ENCODE measurements at places on chromosomes 13 and 19. TPM values are rescaled to one million over a fixed set of nuclear protein-coding genes. Genes with fewer than 3 reads are reported as not detected.

Gene PGPEP1
- 23.8 TPM for polyA plus RNA-seq

DNA sequence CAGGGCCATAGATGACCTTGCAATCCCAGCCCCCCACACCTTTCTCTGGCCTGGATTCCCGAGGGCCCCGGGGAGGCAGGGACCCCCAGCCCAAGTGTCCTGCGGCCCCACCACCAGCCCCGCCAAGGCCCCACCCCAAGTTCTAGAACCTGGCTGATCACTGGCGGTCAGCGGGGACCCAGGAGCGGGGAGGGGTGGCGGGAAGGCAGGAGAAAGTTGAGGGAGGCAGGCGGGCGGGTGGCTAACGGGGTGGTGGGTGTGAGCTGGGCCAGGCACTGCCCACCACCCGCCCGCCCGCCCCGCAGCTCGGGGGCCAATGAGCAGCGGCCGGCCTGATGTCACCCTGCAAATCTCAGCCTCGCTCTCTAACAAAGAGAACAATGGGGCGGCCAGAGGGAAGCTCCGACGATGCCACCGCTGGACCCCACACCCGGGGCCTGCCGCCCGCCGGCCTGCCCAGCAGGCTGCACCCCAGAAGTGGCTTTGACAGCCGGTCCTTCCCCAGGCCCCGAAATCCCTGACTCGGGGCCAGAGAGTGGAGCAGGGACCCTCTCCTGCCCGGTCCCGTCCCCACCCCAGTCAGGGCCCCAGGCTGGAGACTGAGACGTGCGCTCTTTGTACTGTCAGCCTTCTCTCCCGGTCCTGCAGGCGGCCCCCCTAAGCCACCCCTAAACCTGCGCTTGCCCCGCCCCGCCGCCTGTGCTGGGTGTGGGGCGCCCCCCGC, 1.6 kb downstream of the MEX3D start:
- peak; percentile 75 for DNase-seq

GRCh38 chr19:38617283-38617763, 430 bp downstream of the MAP4K1 start:
- no peak for DNase-seq

DNA sequence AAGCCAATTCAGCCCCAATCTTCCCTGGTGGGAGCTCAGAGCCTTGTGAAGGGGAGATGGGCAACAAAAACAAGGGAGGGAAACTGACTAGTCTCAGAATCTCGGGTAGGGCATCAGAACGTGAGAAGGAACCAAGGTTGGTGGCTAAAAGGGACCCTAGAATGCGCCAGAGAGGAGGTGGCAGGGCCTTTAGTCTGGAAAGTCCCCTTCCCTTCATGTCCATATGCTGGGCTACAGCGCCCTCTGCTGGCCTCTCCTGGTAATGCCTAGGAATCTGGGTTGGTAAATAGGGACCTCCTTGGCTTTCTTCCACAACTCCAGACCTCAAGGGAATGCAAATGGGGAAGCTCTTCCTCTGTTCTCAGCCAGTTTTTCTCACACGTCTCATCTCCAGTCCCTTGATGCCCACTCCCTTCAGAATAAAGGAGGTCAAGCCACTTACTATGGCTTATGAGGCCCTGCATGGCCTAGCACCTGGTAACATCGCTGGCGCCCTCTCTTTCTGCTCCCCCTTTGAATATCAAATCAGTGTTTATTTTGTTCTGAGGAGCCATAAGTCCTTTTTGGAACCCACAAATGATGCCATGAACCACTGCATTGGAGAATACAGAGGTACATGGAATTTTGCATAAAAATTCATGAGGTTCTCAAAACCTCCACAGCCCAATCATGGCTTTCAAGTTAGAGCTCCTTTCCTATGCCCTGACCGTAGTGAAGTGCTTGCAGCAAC, 1.4 kb upstream of the CCDC97 start:
- peak; percentile 83 for DNase-seq

DNA sequence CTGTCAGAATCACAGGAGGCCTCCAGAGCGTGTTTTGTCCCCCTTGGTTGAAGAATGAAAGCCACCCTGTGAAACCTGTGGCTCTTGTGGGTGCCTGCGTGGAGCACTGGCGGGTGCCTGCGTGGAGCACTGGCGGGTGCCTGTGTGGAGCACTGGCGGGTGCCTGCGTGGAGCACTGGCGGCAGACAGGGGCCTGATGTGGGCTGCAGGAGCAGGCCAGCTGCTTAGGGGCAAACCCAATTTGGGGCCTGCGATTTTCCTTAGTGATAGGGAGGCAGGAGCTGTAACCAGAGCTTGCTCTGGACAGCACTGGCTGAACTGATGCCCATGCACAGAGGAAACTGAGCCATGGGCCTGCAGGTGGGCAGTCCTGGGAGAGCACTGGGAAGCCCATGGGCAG, 24.3 kb downstream of the ARHGEF7 start:
- DNase-seq = no peak

Gene ZNF773
- 11.4 TPM for polyA plus RNA-seq

Gene GJB2
- polyA plus RNA-seq = 5.6 TPM

DNA sequence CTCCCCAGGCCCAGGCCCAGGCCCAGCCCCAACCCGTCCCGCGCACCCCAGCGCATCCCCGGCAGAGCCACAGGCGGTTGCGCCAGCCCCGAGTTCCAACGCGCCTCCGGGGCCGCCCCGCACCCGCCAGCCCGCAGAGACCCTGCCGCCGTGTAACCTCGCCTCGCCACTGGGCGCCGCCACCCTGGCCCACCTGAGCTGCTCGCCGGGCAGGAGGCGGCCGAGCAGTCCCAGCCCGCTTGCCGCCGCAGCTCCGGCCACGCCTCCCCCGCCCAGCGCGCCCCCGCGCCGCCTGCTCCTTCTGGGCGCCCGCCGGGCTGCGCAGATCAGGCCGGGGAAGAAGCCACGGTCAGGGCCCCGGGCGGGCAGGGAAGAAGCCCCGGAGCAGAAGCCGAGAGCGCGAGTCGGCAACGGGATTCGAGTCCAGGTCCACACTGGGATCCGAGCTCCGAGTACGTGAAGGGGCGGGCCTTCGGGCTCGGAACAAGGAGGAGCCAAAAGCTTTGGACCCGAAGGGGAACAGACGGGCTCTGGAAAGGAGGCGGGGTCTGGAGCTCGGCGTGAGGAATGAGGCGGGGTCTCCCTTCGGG, at the start of gene MBOAT7:
MBOAT7 (minus strand) TSS at position 436 of the 590 bp plus-strand sequence. CDS start 1,072 bp downstream, outside the sequence.
- DNase-seq = no peak

GRCh38 chr19:31113293-31113692, 235.9 kb downstream of the TSHZ3 start:
- DNase-seq = no peak

Gene ADPRHL1
- polyA plus RNA-seq = 4.1 TPM

GRCh38 chr19:6925386-6925785, 38.0 kb downstream of the ADGRE1 start:
- no peak for DNase-seq

DNA sequence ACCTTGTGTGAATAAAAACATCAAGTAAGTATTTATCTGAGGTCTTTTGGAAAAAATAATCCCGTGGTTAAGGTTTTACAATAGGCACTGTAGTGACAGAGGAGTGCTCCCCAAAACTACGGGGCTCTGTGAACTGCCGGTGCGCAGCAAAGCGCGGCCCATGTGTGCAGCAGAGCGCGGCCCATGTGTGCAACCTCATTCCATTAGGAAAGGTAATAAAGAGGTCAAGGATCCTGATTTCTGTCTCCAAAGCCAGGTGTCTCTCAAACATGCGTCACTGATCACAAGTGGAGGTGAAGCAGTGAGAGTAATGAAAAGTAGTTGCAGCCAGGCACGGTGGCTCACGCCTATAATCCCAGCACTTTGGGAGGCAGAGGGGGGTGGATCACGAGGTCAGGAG, 58.7 kb downstream of the MRPL57 start:
- no peak for DNase-seq

- DNase-seq = no peak
Observed at GRCh38 chr19:7442423-7442822, 46.4 kb downstream of the PEX11G start.

Gene NLRP11
- 0.14 TPM for polyA plus RNA-seq

Gene LILRB4
- 1.2 TPM for polyA plus RNA-seq

GRCh38 chr19:5143471-5144411, 174.8 kb downstream of the KDM4B start:
- no peak for DNase-seq

DNA sequence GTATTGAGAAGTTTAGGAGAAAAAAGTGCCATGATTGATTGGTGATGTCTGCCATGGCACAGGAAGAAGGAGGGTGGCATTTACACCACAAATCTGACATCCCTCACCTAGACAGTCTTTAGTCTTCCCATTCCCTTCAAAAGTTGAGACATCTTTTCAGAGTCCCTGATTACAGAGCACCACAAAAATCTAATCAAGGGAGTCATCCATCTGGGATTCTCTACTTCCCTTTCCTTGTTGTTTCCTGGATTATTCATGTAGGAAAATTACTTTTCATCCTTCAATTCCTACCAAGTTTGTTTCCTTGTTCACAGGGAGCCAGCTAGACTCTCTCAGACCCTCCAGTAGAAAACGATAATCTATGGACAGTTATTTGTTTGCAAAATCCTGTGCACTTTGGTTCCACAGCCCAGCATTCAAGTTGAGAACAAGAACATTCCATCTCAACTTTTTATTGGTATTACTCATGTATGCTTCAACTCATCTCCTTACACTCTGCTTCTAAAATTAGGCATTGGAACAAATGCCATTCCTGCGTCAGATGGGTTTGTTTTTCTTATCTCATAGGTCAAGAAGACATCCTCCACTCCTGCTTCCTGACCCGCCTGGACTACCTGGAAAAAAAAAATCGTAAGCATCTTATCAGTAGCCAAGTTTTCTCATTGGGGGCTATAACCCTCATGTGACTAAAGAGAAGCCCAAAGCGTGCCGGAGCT, 259.9 kb downstream of the FOXO1 start:
- DNase-seq = no peak

Gene GPR12
- polyA plus RNA-seq = not detected

GRCh38 chr19:40503320-40503695, 36.5 kb downstream of the SPTBN4 start:
- DNase-seq = no peak

Gene PEAK3
- polyA plus RNA-seq = 0.08 TPM

DNA sequence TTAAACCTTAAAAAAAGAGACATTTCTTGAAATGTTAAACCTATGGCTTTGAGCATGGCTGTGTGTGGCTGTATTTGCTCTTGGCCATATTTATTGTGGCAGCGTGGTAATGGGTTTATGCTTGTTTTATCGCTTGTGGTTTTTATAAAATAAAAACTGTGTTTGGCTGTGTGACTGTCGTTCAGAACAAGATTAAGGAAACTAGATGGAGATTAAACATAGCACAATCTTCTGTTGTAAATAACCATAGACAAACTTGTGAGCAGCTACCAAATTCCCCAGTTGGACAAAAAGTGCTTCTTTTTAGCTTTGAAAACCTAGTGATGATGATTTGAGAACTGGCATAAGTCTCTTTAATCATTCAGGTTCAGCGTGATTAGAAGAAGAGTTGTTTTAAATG, 191.0 kb downstream of the GGACT start:
- no peak for DNase-seq

DNA sequence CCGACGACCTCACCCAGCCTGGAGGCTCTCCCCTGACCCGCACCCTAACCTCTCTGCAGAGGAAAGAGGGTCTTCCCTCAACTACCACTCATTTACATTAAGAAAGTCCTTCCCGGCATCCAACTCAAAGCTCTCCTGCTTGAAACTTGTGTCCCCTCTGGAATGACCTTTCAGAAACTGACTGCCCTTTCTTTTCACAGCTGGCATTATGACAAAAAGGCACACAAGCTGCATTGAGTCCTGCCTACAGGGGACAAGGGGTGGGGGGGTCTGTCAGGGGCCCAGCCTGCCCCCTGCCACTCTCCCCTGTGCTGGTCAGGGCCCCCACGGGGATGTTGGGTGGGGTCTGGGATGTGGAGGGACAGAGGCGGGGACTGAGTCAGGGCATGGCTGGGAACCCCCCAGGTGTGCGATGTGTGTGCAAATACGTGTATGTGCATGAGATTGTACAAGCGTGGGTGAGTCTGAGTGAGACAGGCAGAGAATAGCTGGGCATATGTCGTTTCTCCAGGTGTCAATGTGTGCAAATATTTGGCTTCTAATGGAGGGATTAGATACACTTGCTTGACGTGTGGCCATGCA, 2.0 kb downstream of the COL5A3 start:
- no peak for DNase-seq

Gene SLC10A2
- polyA plus RNA-seq = 0.34 TPM

Gene CACNG7
- 0.61 TPM for polyA plus RNA-seq

DNA sequence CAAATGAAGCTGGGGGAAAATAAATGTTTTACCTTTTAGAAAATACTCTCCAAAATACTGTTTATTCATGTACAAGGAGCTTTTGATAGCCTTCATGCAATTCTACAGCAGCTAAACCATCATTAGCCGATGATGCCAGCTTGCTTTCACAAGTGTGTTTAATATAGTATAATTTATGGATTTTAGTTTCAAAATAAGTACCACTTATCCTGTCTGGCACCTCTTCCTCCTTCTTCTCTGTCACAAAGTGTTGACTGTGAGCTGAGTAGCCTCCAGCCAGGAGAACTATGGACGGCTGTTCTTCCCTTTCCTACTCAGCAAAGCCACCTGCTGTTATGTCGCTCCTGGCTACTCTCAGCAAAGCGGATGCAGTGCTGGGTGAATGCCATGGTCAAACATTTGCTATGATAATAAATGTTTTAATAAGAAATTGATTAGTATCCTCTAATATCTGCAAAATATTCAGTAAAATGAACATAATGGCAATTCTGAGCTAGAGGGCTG, 238.2 kb downstream of the LIG4 start:
- no peak for DNase-seq

GRCh38 chr13:45370922-45371406, 30.0 kb upstream of the TPT1 start:
- peak; percentile 62 for DNase-seq

DNA sequence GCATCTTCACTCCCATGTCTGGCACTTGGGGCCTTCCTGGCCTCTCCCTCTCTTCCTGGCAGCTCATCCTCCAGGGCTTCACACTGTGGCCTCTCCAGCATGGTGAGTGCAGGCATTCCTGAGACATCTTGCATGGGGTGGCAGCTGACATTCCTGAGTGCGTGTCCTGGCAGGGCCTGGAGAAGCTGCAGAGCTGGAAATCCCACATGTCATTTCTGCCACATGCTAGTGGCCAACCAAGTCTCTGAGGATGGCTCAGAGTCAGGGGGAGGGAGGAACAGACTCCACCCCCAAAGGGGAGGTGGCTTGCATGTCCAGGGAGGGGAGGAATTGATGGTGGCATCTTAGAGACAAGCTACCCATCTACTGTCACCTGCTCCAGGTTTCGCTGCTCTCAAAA, 41.6 kb upstream of the AMER2 start:
- no peak for DNase-seq

DNA sequence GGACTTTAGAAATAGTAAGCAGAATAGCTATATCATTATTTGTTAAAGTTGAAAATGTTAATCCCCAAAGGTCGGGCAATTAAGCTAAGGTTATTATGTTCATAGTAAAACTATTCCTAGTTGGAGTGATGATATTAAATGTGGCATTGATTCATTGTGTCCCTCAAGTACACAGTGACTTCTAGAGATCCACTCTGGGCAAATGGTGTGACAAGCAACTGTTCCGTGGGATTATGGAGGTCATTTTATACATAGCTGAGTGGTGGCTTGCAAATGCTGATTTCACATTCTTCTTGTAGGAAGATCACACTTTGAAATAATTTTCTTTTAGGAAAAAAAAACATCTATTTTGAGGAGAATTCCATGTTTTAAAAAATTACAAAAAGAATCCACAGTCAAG, 317.8 kb downstream of the ATP8A2 start:
- DNase-seq = no peak

- no peak for DNase-seq
Observed at GRCh38 chr19:39218230-39219007, 14.4 kb upstream of the SYCN start.

GRCh38 chr19:43498233-43498842, 6.2 kb downstream of the PHLDB3 start:
- no peak for DNase-seq

- no peak for DNase-seq
Observed at GRCh38 chr19:20640023-20640422, 21.3 kb downstream of the ZNF626 start.

Measured in right renal pelvis (tissue), 4 donors.